ENCODE measurements at places on chromosomes 13 and 19. TPM values are rescaled to one million over a fixed set of nuclear protein-coding genes. Genes with fewer than 3 reads are reported as not detected.

The HS6ST3 gene
- 1.2 TPM for total RNA-seq

DNA sequence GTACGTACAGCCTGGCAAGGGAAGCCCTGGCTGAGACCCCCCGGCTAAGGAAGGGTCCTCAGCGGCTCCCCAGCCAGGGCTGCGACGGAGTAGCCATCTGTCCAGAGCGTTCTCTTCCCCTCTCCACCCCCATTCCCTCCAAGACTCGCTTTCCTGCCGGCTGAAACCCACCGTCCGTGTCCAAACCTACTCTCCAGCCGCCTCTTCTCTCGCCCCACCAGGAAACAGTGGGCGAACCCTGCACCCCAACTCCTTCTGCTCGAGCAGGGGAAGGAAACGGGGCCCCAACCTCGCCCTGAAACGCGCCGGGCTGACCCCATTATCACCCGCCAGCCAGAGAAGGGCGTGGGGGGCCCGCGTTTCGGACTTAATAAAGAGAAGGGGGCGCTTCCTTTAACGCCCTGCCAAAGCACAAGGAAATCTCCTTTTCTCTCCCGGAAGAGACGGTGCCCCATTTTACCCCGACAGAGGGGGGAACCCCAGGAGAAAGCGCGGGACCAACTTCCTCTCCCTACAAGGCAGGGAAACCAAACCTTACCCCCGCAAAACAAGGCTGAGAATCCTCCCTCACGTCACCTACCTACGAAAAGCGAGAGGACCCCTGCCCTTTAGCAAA, 2.5 kb downstream of the ZC3H4 start:
- DNase-seq: no peak

- DNase-seq: no peak
These were observed 287.1 kb downstream of the ITGBL1 start for GRCh38 chr13:101739382-101740178.

- DNase-seq: no peak
These were observed 93.7 kb downstream of the FRY start for GRCh38 chr13:32125221-32125689.

GRCh38 chr19:10230173-10230860, 814 bp downstream of the S1PR2 start:
- no peak for DNase-seq
